ENCODE measurements at places on chromosomes 5 and 9. TPM values are rescaled to one million over a fixed set of nuclear protein-coding genes. Genes with fewer than 3 reads are reported as not detected.

PCA3 gene
- under 0.01 TPM for total RNA-seq

DMGDH gene
- 0.59 TPM for total RNA-seq

TAF11L14 gene
- not detected for total RNA-seq

SH3TC2 gene
- total RNA-seq: 1.2 TPM

SPINK4 gene
- total RNA-seq: not detected

GRXCR2 gene
- total RNA-seq: not detected

OLFML2A gene
- 47.8 TPM for total RNA-seq
